ENCODE measurements at places on chromosomes 7 and 10. TPM values are rescaled to one million over a fixed set of nuclear protein-coding genes. Genes with fewer than 3 reads are reported as not detected.

GRCh38 chr10:120607016-120607709, 150.1 kb downstream of the PLPP4 start:
- DNase-seq, result no peak

- no peak for DNase-seq
These were observed 161.5 kb upstream of the AGR3 start for GRCh38 chr7:17043012-17043877.

Gene WNT16
- polyA plus RNA-seq, result 0.04 TPM

DNA sequence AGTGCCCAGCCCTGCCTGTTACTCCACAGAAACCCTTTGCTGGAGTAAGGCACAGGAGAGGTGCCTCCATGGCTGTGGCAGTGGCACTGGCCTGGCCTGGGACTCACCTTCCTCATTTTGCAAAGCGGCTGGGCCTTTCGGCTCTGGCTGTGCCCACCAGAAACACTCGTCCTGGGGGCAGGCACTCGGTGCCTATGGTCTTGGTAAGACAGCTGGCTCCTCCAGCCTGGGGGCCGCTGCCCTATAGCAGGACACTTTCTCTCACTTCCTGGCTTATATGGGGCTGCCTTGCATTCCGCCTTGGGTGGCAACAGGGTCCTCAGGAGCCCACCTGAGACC, 13.2 kb downstream of the ZMIZ1 start:
- DNase-seq, result no peak

DNA sequence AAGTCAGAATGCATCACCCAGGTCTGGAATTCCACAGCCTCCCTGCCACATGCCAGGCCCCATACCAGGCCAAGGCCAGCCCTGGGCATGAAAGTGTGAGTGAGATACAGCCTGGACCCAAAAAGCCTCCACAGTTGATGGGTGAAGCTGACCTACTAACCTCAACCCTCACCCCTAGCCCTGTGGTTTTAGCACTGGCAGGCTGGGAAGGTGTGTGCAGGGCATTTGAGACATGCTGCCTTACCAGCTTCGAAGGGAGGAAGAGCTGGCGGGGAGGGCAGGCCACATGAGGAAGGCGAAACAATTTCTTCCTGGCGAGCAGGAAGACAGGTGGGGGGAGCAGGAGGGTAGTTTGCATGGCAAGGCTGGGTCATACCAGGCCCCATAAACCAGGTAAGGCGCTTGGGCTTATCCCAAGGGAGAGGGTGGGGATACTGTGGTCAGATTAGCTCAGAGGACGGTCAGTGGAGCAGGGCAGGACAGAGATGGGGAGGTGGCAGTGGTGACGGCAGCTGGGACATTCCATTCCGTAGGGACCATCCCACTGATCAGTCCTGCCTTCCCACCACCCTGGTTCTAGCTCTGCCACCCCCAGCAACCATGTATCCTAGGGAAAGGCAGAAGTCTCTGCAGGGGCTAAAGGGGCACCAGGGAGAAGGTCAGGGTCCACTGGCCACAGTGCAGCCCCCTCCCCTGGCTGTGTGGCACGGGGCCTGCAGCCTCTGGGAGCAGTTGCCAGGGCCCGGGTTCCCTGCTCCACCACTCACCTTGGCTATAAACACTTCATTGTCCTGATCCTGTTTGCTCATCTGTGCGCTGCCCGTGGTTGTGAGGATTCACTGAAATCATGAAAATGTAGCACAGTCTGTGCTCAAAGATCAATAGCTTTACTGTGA, 155.8 kb downstream of the NRF1 start:
- no peak for DNase-seq

All from renal pelvis (tissue), 12 donors.